ENCODE measurements at places on chromosomes 2 and 18. TPM values are rescaled to one million over a fixed set of nuclear protein-coding genes. Genes with fewer than 3 reads are reported as not detected.

- peak; percentile 34 for DNase-seq
Measured at GRCh38 chr2:99818842-99819241, 323.5 kb downstream of the AFF3 start.

GRCh38 chr18:21281603-21282002 lies 39.6 kb downstream of the GREB1L start:
- DNase-seq, result no peak

GRCh38 chr18:484749-485464 lies 15.6 kb downstream of the COLEC12 start:
- no peak for DNase-seq

DNA sequence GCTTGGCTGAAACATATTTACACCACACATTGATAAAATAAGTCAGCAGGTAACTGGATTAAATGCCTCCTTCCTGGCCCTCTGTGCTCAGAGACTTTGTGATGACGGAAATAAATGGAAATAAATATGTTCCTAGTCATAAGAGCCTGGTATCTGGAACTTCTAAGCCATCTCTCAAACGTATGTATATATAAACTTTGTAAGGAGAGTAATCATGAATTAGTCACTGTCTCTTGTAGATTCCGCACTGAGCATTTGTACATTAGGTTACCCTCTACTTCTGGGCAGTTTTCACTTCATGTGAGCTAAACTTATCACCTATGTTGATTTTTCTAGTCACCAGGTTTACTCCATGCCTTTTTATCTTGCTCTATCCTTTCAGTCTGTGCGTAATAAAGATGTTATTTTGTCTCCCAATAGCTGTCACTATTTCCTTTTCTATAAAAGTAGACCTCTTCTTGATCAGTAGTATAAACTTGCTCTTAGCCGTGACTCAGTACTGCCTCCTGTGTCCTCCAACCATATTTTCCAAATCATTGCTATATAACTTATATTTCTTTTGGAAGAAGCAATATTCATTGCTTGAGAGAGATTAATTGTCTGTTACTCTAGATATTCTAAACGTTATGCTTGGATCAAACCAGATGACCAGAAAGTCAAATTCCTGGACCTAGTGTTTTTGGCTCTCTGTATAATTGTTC lies 53.2 kb downstream of the FEZ2 start:
- no peak for DNase-seq

- DNase-seq, result no peak
Measured at GRCh38 chr2:110116033-110116710, 550 bp upstream of the MALL start.

- DNase-seq, result no peak
Measured at GRCh38 chr18:40911582-40912254, 1043.3 kb upstream of the PIK3C3 start.

SLC4A5 gene
- 4.3 TPM for total RNA-seq

DNA sequence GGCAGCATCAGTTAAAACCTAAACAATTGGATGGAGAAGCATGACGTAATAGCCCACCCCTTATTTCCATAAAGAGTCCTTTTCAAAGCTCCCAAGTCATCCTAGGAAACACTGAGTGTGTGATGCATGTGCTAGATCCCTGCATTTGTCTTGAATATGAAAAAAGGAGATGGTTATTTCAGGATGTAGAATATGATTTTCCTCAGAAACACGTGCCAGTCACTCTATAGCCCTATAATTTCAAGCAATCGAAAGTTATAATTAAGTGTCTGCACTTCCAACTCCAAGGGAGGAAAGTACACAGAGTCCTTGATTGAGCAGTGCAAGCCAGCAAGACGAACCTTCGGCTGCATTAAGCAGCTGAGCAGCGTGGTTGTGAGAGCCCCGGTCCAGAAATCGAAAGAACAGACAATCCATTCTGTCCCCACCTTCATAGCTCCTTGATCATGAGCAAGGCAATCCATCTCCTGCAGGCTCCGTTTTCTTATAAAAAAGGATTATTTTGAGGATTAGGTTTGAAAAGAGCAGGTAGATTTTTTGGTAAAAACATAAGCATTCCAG lies 287.7 kb downstream of the FBXO15 start:
- DNase-seq, result no peak

CDH7 gene
- 1.3 TPM for total RNA-seq

VIT gene
- total RNA-seq, result not detected

GRCh38 chr2:8115966-8116365 lies 565.9 kb upstream of the ID2 start:
- DNase-seq, result no peak

DNA sequence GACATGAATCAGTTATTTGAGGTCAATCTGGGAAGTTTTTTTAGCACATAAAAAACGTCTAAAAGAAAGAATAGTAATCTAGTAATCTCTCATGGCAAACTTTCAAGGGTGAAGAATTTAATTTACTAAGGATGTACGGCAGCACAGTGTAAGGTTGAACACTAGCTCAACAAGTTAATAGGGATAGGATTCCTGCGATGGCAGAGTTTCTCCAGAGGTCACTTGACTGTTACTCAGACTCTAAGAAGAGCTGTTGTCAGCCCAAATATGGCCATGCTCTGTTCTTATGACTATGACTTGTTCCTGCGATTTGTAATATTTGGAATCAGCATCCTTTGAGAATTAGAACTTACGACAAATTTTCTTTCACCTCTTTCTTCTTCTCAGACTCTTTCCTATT lies 553.3 kb upstream of the TNP1 start:
- no peak for DNase-seq

C2orf78 gene
- total RNA-seq, result not detected

DNA sequence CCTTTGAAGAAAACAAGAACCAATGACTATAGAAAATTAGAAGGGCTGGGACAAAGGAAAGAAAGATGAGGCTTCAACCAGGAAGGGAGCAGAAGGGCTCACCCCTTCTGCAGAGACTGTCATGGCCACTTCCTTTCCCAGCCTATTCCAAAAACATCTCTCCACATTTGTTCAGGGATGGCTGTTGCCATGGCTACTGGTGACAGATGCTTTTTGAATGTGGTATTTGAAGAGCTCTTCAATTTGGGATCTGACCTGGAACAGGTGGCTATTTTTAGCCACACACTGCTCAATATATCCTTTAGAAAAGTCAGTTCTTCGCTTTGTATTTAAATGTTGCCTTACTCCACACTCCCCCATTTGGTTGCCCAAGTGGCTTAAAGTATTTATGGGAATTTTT lies 64.1 kb upstream of the LCLAT1 start:
- DNase-seq, result no peak

DNA sequence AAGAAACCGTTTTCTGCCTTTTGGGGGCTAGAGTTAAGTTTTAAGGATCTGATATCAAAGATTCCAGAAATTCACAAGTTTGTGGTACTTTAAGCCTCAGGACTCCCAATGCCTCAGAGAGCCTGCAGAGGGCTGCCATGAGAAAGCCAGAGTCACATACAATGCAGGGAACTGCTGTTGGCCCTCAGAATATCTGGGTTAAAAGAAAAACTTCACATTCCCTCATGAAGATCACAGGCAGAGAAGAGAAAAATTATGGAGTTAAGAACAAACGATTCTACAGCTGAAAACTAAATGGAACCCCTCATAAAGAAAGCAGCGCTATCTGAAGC lies 39.5 kb downstream of the HDAC4 start:
- DNase-seq, result no peak

DNA sequence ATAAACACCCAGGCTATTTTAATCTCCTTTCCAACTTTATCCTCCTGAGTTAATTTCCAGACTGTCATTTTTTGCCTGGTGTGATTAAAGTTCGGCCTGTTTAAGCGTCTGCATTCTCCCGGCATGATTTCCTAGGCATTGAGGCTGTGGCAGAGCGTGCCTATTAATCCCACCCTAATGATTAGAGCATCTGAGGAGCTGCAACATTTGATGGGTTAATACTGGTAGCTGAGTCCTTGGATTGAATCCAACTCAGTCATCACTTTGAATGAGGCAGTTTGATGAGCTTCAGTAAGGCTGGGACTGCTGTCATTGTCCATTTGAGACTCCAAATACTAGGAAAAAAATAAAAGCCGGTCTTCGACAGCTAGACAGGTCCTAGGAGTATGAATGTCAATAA lies 882.5 kb downstream of the SLC4A3 start:
- DNase-seq, result no peak

DNA sequence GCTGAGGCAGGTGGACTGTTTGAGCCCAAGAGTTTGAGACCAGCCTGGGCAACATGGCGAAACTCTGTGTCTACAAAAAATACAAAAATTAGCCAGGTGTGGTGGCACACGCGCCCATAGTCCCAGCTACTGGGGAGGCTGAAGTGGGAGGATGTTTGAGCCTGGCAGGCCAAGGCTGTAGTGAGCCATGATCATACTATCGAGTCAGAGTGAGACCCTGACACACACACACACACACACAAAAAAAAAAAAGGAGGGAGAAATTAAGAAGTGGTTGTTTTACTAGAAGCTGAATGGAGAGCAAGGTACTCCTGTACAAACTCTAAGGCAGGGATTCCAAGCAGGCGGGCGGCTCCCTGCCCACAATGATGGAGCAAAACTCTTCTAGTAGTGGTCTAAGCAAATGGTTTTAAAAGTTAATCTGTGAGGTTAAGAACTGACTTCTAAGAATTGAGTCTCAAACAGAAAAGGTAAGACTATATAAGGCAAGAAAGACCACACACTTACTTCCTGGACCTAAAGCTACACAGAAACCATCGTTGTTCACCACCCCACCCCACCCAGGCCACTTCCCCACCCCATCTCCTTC lies 2.6 kb downstream of the ANKRD44 start:
- no peak for DNase-seq

DNA sequence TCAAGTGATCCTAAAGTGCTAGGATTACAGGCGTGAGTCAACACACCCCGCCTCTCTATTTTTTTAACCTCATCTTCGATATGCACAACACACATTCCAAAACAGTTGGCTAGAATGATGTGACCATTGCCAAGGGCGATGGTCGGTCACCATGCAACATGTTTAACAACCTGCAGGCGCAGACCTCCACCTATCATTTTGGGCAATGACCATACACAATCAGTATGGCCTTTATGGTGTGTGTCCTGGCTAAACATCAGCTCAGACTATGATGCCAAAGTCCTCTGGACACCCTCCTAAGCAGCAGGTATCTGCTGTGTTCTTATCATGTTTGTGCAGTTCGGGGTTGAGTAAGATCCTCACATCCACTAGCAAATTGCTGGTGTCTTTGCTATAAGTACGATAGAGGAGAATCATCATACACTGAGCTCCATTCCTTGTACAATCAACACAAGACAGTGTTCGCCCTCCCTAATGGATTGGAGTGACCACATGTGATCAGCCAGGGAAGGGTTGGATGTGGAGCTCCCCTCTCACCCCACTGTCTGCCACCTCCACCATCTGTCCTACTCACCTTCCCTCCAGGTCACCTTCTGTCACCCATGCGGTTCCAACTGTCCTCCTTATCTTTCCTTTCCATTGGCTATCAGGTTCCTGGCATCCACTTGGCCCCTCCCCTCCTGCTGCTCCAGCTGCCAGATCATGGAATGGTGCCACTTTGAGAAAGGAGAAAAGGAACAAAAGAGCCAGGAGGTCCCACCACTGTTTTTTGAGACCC lies 7.9 kb upstream of the RNF152 start:
- DNase-seq, result no peak

DNA sequence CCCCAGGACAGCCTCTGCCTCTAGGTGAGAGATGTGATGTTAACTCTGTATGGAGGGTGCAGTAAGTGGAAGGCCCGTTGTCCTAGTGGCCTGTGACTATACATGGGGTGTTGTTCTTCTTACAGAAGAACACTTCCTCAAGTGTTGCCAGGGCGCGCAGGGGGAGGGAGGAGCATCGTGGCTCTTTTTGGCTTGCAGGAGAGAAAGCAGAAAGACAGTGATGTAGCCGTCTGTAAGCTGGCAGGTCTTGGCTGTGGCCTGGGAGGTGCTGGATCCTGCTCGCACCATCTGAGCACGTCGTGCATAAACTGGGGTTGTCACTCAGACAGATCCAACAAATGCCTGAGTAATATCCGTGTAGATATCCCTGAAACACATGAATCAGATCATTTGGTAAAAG lies 44.3 kb downstream of the ZNF236 start:
- DNase-seq, result no peak

DNA sequence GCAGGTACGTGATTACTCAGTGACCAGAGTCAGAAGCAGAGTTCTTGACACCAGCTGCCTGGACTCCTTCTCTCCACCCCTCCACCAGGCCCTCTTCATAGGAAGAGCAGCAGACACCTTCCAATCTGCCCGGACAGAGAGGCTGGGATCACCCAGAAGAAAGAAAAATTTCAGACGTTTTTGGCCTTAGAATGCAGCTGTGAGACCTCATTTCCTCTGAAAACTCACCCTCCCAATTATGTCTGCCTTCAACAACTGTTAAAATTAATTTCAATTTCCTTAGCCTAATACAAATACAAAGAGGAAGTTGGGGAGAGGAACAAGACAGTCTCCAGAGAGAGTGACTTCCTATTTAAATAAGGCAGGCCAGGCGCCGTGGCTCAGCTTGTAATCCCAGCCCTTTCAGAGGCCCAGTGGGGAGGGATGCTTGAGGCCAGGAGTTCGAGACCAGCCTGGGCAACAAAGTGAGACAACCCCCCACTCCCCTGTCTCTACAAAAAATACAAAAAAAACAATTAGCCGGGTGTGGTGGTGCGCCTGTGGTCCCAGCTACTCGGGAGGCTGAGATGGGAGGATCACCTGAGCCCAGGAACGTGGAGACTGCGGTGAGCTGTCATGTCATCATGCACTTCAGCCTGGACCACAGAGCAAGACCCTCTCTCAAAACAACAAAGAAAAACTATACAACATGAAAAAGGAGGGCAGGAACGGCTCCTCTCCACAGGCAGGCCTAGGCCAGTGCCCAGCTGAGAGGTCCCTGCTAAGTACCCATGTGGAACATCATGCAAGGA lies 1.6 kb downstream of the SLC66A2 start:
- DNase-seq, result peak; percentile 64

ARL5A gene
- 16.2 TPM for total RNA-seq

GRCh38 chr18:13614641-13615288 lies 111.6 kb downstream of the FAM210A start:
- DNase-seq, result no peak

Data from hematopoietic multipotent progenitor cell (in vitro differentiated cells).